ENCODE measurements at places on chromosomes 1 and 21. TPM values are rescaled to one million over a fixed set of nuclear protein-coding genes. Genes with fewer than 3 reads are reported as not detected.
A peak's percentile ranks its signal among the peaks of the same experiment; 100 is the strongest.

GRCh38 chr1:19969898-19970660 is 9.3 kb downstream of the PLA2G2A start:
- no peak for DNase-seq

LAD1 gene
- total RNA-seq, result 12.6 TPM

DNA sequence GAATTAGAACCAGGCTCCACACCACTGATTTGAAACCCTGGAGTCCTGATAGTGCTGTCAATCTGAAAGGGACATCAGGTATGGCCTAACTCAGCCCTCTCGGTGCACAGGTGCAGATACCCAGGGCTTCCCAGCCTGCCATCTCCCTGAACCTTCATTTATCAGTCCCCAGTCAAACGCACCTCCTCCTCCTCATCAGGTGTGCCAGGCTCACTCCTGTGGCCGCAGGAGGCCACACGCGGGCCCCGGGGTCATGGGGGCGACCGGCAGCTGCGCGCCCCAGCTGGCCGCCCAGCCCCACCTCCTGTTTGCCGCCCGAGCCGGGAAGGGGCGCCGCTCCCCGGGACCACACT is 572 bp downstream of the FUCA1 start:
- DNase-seq, result no peak

NBPF6 gene
- total RNA-seq, result not detected

CD247 gene
- total RNA-seq, result 8.7 TPM

PCP4L1 gene
- total RNA-seq, result 4.9 TPM

DNA sequence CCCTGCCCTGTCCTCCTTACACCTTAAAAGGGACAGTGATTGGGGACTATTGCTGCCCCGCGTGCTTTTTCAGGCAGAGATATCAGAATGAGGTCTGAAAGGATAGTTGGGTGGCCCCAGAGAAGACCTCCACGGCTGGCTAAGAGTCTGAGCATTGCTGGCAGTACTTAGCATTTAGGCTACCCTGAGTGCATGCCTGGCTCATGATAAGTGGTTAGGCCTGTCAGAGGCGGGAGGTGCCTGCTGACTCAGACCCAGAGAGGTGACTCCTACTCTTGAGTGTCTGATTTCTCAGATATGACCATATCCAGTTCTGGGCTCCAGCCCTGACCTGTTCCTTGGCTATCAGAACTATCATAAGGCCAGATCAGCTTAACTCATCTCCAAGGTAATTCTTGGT is 213.7 kb downstream of the PBX1 start:
- DNase-seq, result peak; percentile 90

DNA sequence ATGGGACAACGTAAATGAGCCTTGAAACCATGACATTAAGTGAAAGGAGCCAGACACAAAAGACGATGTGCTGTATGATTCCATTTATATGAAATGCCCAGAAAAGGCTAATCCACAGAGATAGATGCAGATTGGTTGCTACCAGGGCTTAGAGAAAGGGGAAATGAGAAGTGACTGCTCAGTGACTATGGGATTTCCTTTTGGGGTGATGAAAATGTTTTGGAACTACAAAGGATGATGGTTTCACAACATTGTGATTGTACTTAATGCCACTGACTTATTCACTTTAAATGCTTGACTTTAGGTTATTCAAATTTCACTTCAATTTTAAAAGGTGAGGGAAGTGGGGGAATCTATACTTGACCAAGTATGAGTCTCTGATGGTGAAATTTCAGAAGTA is 414.3 kb downstream of the SETD4 start:
- no peak for DNase-seq

GRCh38 chr1:220784751-220785150 is 2.0 kb upstream of the MTARC1 start:
- DNase-seq, result no peak

FAM131C gene
- not detected for total RNA-seq

DNA sequence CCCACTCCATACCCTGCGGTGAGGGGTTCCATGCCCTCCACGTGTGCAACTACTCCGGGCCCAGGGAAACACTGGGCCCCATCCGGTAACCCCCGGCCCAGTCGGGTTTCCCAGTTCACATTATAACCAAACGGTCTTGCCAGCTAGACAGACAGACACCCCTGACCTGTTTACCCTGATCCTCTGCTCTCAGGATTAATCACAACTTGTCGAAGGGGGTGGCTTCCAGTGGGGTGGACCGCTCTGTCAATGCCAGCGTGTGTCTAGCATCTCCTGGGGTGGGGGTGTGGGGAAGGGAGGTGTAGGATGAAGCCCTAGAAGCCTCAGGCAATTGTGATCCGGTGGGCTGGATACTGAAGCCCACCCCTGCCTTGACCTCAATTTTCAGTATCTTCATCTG is 4.6 kb upstream of the OLIG2 start:
- no peak for DNase-seq
